ENCODE measurements at places on chromosomes 6 and 20.

- DNase-seq: no peak
Observed at GRCh38 chr6:11595903-11596302, 58.4 kb downstream of the TMEM170B start.

DNA sequence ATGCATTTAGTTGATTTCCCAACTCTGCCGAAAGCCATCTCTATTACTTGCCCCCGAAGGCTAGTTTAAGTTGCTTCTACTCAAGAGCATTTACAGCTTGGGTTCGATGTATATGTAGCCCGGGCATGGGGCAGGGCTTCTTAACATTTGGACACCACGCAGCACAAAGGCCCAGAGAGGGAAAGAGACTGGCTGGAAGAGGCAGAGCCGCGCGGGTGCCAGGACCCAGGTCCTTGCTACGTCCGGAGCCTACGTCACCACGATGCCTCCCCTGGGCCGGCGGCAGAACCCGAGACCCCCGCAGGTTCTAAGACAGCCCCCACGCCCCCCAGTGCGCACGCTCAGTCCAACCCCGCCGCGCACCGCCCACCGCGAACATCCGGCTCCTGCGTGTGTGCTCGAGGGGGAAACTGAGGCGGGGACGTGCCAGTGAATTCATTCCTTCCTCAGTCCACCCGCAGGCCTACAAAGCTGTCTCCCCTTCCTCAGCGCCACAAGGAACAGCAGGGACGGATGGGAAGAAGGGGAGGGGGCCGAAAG lies 367 bp upstream of the PCIF1 start:
- no peak for DNase-seq

DNA sequence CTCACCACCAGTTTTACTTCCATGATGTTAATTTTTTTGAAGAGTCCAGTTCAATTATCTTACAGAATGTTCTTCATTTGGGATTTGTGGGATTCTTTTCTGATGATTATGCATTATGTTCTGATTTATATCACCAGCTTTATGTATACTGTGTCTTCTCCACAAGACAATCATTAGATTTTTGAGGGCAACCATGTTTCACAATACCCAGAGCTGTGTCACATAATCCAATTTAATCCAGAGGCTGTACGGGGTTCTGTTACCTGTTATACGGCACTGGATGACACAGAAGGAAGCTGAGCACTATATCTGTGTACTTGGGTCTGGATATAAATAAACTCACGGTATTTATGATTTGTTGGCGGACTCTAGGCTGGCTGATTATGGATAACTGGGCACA lies 41.6 kb upstream of the RPN2 start:
- no peak for DNase-seq

DNA sequence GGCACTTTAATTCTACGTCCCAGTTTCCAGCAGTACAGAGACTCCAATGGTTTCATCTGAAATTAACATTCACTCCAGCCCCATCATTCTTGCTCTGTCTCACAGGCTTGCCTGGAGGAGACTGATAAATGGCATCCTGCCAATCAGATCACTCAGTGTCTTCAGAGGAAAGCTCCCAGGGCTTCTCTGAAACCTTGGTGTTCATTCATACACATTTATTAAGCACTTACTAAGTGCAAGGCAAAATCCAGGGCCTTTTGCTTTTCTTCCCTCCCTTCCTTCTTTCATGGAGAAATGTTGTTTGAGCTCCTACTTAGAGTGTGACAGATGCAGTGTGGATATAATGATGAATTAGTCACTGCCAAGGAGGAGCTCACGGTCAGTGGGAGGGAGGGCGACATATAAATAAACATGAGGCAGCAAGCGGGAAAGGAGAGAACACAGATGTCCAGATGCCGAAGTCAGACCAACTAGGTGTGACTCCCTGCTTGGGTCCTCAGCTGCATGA lies 106.7 kb upstream of the DTNBP1 start:
- no peak for DNase-seq

- no peak for DNase-seq
Observed at GRCh38 chr6:52573295-52573694, 3.6 kb downstream of the TRAM2 start.

GRCh38 chr6:142489722-142490610 lies 188.2 kb downstream of the ADGRG6 start:
- DNase-seq: peak; percentile 20

DNA sequence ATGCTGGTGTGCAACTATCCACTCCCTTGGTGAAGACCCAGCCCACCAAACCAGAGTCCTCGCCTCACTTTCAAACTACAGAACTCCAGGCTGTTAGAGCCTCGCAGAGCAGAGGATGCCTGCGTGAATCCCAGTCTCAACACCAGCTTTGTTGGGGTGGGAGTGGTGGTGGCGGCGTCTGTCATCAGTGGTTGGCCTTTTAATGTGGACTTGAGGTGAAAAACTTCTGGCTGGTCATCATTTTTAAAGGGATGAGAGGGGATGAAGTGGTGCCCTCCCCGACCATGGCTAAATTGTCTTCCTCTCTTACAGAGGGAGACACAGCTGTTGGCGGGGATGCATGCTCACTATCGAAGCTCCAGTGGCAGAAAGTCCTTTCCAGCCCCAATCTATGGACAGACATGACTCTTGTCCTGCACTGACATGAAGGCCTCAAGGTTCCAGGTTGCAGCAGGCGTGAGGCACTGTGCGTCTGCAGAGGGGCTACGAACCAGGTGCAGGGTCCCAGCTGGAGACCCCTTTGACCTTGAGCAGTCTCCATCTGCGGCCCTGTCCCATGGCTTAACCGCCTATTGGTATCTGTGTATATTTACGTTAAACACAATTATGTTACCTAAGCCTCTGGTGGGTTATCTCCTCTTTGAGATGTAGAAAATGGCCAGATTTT lies 54.9 kb downstream of the EZR start:
- no peak for DNase-seq

GRCh38 chr6:20024316-20024673 lies 187.1 kb downstream of the ID4 start:
- no peak for DNase-seq

DNA sequence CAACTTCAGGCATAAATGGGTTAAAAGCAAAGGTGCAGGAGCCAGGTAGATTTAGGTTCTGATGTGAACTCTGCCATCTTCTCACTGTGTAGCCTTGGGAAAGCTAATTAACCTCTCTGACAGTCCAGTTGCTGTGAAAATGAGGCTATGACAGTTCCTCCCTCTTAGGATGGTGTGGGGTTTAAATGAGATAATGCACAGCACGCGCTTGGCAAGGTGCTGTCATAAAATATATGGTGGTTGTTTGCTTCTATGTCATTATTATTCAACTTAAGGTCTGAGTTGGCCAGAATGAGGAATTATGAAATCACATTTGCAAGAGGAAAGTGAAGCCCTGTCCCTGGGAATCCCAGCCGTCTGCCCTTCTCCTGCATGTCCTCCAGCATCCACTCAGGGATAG lies 15.5 kb upstream of the BCAS1 start:
- DNase-seq: no peak

GRCh38 chr6:126531286-126531685 lies 191.4 kb downstream of the CENPW start:
- no peak for DNase-seq

DNA sequence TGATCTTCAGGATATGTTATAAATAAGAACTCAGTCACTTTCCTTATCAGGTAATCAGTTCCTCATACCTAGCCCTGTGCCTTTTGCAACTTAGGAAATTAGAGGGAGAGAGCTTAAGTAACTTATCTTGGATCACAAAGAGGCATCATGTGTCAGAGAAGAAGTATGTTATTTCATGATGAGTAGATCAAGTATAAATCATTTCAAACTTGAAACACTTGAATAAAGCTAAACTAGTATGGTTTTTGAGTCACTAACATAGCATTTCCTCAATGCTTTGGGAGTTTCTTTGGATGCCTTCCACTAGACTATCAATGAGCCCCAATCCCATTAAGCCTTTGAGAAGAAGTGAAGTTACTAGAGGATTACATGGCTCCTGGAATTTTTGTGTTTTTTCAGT lies 102.6 kb upstream of the TNFAIP3 start:
- peak; percentile 43 for DNase-seq

GRCh38 chr6:41160933-41161332 lies 2.0 kb downstream of the TREM2 start:
- no peak for DNase-seq

GRCh38 chr20:45085867-45086266 lies 15.1 kb downstream of the KCNS1 start:
- DNase-seq: no peak

- no peak for DNase-seq
Observed at GRCh38 chr6:43077333-43077809, 1.3 kb downstream of the PTK7 start.

DNA sequence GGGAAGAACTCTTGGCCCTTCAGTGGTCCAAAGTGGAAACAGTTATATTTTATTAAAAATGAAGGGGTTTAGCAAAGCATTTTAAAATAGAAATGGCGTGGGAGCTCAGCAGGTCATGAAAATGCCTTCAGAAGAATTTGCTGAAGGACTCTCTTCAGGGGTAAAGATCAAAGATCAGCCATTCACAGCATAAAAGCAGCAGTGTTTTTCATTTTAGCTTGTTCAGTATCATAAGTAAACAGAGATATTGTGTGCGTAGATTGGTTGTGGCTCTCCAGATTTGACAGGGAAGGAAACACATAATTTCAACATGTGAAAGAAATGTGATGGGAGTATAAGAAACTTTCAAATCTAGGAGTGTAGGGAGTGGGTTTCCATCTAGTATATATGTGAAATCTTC lies 519.2 kb upstream of the MAP3K7 start:
- no peak for DNase-seq

DNA sequence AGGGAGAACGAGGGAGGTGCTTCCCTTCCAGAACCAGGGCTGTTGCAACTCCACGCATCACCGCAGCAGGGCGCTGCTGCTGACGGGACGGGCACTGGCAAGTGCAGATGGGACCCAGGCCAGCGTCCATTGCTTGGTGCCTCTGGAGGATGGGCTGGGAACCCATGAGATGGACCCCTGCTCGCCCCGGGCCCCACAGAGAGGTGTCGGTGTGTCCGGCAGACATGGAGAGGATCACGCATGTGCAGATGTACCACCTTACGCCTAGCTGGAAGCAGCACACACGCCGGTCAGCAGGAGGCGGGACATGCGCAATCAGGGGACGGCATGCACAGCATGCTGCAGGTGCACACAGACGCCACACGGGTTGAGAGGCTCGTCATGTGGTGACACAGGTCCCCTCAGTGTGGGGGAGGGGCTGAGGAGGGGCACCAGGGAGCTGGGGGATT lies 5.7 kb downstream of the CABLES2 start:
- DNase-seq: no peak

GRCh38 chr6:6169141-6169540 lies 151.3 kb downstream of the F13A1 start:
- no peak for DNase-seq

DNA sequence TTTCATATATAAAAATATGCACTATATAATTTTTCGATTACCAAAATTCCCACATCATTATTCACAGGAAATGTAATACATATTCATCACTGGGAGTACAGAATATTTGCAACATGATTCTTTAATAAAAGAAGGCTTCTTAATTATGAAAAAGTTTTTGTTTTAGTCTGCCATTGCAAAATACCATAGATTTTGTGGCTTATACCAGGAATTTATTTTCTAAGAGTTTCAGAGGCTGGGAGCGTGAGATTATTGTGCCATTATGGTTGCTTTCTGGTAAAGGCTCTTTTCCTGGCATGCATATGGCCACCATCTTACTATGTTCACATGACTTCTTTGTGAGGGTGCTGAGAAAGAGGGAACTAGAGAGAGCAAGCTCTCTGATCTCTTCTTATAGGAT lies 306.9 kb upstream of the ADGRB3 start:
- no peak for DNase-seq

DNA sequence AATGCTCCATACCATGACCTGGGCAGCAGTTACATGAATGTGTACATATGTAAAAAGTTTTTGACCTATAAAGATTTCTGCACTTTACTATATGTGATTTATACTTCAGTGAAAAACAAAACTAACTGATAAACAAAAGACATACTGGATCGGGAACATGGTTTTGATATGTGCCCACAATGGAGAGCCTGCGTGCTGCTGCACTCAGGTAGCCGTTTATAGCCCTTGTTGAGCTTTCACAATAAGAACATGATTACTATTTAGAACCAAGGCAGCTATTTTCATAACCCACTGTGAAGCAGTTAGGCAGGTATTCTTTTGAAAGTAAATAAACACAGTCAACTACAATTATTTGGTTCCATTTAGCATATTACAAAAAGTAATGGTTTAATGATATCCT lies 195.9 kb upstream of the RAB32 start:
- DNase-seq: no peak

DNA sequence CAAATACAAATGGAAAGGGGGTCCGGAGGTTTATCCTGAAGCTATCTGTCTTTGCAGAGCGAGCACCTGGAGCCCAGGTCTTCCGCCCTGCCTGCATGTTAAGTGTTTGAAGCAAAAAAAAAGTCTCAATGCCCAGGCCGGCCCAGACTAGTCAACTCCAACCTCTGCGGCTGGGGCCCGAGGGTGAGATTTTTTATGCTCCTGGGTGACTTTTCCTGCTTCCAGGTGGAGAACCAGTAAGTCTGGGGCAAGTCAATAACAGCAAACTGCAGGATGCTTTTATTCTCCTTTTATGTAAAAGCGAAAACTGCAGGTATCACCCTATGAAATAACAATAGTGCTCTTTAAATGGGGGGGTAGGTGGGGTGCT lies 2.0 kb upstream of the ZBP1 start:
- DNase-seq: no peak

GRCh38 chr20:48815537-48815936 lies 12.3 kb downstream of the PREX1 start:
- DNase-seq: no peak

DNA sequence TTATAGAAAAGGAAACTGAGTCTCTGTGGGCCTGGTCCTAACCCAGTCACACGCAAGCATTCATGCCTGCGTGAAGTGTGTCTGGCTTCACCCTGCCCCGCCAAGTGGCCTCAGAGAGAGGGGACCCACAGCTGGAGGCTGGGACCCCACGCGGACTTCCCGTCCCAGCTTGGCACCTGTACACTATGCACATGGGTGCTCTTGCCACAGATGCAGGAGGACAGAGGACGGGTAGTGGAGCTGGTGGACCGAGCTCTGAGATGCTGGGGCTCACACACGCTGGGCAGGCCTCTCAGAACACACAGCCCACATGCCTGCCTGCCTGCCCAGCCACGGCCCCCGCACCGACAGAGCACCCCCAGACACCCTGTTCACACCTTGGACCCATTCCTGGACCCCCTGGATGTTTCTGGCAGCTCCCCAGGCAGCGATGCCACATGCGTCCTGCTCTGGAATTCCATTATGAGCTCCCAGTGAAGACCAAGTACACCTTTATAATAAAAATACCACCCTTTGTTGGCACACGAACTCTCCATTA lies 24.9 kb upstream of the SMOC2 start:
- no peak for DNase-seq

Data from AG08395 (cell line).